ENCODE measurements at places on chromosomes 3 and 15.

DNA sequence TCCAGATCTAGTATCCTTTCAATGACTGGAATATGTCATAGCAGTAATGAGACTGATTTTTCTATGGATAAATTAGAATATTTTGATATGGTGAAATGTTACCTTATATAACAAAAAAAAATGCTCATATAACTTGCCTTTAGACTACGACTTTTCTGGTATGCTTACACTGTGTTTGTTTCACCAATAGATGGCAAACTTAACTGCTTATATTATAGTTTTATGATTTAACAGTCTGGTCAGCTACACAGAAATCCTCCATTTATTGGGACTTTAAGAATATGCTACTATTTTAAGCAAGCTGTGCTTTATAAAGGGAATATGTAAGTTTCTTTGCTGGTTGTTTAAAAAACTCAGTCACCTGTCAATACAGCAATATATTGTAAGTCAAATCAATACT is 205.6 kb downstream of the VGLL3 start:
- DNase-seq: no peak

DNA sequence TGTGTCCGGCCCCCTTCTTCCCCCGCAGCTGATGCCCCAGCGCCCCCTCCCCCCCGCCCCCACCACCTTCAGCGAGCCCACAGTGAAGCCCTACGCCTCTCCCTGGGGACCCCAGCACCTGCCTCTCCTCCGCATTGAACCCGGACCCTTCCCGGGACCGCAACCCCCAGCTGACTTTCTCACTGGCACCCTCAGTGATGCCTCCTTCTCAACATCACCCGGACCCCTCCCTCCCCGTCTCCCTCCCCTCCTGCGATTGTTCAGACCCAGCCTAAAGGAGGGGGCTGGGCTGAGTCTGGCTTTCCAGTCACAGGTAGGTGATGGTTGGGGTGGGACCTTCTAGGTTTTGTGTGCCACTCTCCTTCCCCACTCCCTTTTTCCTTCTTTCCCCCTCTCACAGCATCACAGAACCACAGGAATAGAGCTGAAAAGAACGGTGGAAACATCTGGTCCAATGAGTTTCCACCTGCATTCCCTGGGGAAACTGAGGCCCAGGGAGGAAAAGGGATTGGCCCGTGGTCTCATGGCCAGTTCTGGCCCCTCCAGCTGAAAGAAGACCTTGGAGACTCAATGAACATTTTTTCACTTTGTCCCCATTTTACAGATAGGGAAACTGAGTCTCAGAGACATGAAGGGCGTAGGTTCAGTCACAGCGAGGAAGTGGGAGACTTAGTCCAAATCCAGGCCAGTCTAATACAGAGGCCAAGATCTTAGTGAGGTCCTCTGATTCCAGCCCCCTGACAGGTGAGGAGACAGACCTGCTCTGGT is 828 bp downstream of the CAND2 start:
- no peak for DNase-seq

GRCh38 chr3:181497358-181497757 is 214.4 kb upstream of the SOX2 start:
- no peak for DNase-seq

- DNase-seq: no peak
Measured at GRCh38 chr3:29597376-29598008, 316.6 kb downstream of the RBMS3 start.

GRCh38 chr3:42908675-42909074 is 2.7 kb downstream of the ZNF662 start:
- DNase-seq: no peak

DNA sequence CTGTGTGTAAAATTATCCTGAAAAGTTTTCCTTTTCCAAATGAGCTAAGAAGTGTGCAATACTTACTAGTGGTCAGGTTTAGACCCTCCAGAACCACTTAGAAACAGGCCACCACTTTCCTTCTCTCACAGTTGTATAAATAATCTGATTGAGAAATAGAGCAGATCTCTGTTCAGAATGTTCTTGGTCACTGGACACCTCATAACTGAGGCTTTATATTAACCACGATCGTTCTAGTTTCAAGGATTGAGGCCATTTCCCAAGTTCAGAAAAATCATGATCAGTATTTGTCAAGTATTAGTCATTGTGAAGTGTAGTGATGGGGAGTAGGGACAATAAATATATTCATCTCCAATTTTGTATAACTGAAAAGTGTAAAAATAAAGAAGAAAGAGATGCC is 1.0 kb upstream of the MAP3K13 start:
- DNase-seq: no peak

- DNase-seq: no peak
Measured at GRCh38 chr3:50251220-50251619, 15.2 kb downstream of the GNAI2 start.
